D721Med (cell line): ENCODE measurements at places on chromosomes 3 and 15.

- no peak for DNase-seq
Measured at GRCh38 chr3:67381667-67382272, 272.6 kb downstream of the SUCLG2 start.

GRCh38 chr3:17941766-17942165, 199.3 kb upstream of the TBC1D5 start:
- DNase-seq: no peak

GRCh38 chr3:127799476-127800222, 22.7 kb downstream of the MGLL start:
- DNase-seq: no peak

GRCh38 chr15:87591042-87591441, 665.5 kb downstream of the NTRK3 start:
- no peak for DNase-seq

- DNase-seq: no peak
Measured at GRCh38 chr15:35440265-35440664, 105.7 kb downstream of the DPH6 start.

DNA sequence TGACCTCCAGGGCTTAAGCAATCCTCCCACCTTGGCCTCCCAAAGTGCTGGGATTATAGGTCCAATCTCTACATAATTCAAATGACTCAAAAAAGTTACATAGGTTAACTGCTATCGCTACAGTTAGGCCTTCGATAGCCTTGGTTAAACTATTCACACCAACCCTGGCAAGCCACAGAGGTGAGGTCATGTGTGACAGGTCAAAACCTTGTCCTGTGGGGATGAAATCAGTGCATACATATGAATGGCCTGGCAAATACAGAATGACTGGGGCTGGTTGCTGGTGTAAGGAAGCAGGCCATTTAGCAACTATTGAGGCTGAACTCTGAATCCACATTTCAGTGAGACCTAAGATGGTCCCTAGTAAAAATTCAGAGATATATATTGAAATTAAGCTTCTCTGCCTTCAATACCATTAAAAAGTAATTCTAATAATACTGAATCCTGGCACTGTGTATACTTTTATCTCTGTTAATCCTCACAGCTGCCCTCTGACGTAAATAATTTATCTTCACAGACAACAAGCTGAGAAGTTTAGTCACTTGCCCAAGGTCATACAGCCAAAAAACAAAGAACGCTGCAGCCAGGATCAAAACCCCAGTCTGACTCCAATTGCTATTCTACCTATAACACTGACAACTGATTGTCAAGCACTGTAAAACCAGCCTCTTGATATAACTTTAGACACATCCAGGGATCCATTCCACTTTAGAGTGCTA, 35.3 kb downstream of the MKRN2 start:
- DNase-seq: no peak

- no peak for DNase-seq
Measured at GRCh38 chr3:132083583-132084279, 48.9 kb upstream of the CPNE4 start.

DNA sequence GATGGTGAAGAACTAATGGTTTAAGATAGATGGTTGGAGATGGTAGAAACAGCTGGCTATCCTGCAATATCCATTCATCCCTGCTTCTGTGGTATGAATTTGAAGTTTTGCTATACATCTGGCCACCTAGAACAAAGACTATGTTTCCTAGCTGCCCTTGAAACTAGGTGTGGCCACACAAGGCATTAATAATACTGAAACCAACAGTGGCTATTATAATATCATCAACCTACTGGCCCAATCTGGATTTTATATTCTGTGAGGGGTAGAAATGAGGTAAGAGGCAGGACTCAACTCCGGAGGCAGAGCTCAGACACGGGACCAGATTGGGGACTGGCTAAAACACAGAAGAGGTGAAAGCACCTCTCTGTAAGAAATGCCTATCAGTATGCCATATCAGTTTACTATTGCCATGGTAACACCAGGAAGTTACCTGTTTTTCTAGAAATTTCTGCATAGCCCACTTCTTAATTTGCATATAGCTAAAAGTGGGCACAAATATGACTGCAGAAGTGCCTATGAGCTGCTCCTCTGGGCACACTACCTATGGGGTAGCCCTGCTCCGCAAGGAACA, 8.4 kb downstream of the IFT80 start:
- DNase-seq: no peak

- DNase-seq: no peak
Measured at GRCh38 chr3:130850044-130850797, 43.7 kb upstream of the ATP2C1 start.

GRCh38 chr3:121803771-121804320, 31.0 kb downstream of the IQCB1 start:
- DNase-seq: no peak

- no peak for DNase-seq
Measured at GRCh38 chr15:53498996-53499395, 260.5 kb downstream of the WDR72 start.

GRCh38 chr3:50600141-50600753, 11.3 kb downstream of the CISH start:
- DNase-seq: no peak

GRCh38 chr3:61192222-61192621, 59.0 kb downstream of the FHIT start:
- DNase-seq: no peak

- DNase-seq: no peak
Measured at GRCh38 chr3:169604568-169604967, 58.9 kb downstream of the MECOM start.
